ENCODE measurements at places on chromosomes 4 and X.

DNA sequence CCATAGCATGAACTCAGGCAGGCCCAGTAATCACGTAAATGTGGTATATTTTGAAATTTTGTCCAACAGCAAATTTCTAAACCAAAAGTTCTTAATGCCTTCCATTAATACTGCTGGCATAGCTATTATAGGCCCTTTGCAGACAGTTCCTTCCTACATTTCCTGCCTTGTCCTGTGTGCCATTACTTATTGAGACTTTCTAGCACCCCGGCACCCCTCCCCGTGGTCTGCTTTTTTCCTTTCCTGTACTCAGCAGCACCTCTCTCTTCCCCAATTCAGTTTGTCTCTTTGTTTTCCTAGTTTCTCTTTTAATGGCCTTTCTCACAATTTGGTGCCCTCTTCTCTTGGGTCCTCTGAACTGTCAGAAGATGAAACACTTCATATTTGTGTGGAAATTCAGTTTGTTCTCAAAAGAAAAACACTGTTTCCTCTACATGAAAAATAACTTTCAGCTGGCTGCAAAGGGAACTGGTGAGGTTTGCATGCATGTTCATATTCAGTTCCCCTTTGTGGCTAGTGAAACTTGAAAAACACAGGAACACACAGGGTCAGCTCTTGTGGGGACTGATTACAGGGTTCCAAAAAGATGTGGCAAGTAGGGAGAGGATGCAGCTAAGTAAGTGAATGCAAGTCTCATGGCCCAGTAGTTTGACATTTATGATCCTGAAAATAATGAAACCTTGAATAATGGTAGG, 17.1 kb downstream of the GPR34 start:
- no peak for DNase-seq

GRCh38 chr4:84215217-84215616, 283.9 kb downstream of the NKX6-1 start:
- no peak for DNase-seq

- no peak for DNase-seq
Observed at GRCh38 chr4:17763931-17764330, 17.5 kb downstream of the FAM184B start.

GRCh38 chrX:153443476-153444332, 2.2 kb downstream of the TREX2 start:
- DNase-seq: no peak

DNA sequence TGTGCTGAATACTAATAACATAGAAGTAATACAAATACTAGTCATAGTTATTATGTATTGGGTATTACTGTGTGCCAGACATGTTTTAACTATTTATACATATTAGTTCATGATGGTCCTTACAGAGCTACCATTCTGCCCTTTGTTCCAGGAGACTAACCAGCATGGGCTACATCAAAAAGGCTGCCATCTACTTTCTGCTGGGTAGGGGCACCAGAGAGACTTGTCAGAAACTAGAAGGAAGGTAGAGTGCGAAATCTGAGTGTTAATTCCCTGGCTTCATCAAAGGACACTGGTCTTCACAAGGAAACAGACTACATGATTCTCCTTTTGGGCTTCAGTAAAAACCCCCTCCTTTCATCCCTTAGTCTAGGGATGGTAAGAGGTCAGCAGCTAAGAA, 347.8 kb downstream of the GBA3 start:
- DNase-seq: no peak
